Erythroblast (primary cell): ENCODE measurements at places on chromosomes 3 and 15.

- peak; percentile 27 for DNase-seq
Measured at GRCh38 chr3:27633224-27633545, 88.9 kb downstream of the EOMES start.

DNA sequence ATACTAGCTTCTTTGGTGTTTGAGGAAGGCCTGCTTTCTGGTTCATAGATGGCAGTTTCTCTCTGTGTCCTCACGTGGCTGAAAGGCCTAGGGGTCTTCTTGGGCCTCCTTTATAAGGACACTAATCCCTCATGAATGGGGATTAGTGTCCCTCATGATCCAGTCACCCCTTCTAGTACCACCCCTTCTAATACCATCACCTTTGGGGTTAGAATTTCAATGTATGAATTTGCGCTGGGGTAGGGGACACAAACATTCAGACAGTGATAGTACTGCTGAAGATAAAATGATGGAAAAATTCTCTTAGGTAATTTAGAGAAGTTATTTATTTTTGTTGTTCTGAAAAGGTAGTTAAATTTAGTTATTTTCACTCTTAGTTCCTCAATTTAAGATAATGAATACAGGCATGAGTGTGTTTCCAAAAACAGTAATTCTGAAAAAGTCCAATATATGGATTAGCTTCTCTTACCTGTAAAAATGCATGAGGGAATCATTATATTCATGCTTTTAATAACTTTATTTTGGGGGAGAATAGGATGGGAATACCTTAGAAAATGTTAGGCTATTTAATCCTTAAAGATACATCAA is 103.6 kb downstream of the FNDC3B start:
- no peak for DNase-seq

- DNase-seq: no peak
Measured at GRCh38 chr3:152754303-152754702, 80.6 kb upstream of the P2RY1 start.

- DNase-seq: peak; percentile 45
Measured at GRCh38 chr3:158649791-158650190, 5.5 kb downstream of the GFM1 start.

- DNase-seq: no peak
Measured at GRCh38 chr3:23663661-23664186, 142.0 kb upstream of the UBE2E1 start.

DNA sequence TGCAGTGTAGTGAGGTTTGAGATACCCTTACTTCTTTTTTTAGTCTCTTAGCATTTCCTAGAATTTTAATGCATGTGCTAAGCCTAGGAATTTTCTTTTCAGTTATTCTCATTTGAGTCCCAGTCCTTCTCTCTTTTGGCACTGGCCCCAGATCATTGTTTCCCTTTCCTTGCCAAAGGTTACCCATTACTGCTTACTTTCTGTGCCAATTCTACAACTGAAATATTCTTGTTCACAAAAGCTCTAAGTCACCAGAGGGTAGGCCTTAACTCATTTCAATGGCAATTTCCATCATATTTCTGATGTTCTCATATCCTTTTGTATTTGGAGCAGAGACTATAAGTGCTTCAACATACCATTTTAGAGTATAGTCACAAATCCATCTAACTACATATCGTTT is 199.6 kb upstream of the CBLB start:
- no peak for DNase-seq

DNA sequence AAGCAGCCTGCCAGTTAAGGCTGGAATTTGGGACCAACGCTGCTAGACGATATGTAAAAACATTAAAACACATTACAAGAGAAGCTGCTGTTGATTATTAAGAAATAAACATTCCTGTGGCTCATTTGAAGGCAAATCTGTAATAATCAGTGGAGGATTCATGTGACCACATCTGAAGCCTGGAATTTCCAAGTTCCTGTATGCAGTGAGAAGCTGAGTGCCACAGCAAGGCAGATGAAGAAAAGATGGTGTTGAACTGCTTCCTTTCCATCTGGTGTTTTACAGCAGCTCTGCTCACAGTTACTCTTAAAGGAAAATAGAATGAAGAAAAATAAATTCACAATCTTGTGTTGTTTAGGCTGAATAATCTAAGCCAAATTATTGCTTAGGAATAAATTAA is 139.3 kb upstream of the ROBO2 start:
- no peak for DNase-seq

GRCh38 chr3:113516115-113516505 is 1.2 kb upstream of the SPICE1 start:
- peak; percentile 33 for DNase-seq

DNA sequence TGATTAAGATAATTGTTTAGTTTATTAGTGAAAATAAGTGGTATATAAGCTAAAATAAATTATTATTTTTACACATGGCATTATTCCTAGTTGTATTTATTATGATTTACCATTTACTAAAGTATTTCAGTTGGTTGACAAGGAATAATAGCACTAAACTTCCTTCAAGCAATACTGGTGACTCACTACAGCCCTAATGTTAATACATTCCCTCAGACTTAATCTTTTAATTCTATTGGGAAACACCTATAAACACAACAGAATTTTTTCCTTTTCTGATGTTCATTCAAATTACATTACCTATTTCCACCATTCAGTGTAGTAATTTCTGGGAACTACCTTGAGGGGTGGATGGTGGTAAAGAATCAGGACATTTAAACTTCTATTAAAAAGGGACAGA is 264.0 kb downstream of the TIGIT start:
- DNase-seq: no peak

DNA sequence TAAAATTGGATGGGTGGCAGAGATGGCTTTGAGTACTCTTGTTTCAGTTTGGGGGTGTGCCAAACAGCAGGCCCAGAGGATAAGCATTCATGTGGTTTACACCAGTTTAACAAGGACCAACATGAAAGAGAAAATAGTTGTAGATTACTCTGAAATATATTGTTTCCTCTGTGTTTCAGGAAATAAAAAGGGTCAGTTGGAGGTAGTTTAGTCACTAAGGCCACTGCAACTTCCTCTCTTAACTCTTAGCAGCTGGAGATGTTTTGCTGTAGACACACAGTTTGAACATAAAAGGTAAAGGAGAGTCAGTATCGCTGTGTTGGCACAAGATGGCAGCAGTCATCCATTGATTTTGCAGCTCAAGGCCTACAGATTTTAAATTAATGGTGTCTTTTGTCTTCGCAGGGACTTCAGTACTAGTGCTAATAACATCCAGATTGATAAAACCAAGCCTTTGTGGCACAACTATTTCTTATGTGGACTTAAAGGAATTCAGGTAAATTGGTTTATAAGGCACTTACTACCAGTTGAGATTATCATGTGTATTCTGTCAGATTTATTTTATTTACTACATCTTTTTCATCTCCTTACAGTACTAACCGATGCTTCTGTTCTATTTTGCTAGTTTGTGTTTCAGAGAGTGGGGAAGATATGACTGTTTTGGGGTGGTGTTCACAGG is 65.5 kb downstream of the GALK2 start:
- DNase-seq: peak; percentile 71

DNA sequence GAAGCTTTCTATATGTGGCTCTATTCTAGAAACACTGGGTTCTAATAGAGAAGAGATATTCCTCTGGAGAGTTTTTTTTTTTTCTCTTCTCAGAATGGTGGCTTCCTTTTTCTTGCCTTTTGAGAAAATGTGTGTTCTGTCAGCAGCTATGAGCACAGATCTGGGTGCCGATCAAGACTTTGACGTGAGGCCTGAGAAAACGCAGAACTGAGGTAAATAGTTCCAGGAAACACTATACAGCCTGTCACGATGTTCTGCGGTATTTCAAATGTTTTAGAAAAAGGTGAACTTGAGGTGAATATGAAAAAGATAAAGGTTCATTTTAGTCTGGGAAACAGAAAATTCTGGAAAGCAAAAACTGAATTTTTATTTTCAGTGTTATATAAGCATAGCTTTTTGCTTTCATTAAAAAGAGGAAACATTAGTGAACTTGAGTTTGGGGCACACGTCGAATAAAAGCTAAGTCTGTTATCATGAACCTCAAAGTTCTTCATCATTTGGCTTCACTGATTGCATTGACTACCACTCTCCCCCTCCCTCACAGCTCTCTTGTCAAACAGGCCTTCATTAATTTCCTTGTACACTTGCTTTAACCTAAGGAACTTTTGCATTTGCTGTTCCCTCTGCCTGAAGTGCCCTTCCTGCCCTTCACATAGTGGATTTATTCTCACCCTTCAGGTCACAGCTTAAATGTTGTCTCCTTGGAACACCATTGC is 265.1 kb downstream of the NFKBIZ start:
- no peak for DNase-seq

DNA sequence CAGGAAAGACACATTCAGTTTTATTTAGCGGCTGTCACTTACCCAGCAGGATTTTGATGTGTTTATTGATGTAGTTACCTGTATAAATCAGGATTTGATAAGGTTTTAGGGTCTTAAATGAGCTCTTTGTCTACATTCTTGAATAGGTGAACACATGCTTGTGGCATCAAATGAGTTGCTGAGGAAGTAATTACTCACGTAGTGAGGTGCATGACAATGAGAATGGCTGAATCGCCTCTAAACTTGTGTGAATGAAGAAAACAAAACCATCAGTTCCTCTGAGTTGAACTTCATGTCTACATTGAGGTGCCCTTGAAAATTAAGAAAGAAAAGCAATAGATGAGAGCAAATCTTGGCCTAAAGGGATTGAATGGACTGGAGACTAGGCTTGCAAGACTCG is 245.6 kb upstream of the SATB1 start:
- no peak for DNase-seq

DNA sequence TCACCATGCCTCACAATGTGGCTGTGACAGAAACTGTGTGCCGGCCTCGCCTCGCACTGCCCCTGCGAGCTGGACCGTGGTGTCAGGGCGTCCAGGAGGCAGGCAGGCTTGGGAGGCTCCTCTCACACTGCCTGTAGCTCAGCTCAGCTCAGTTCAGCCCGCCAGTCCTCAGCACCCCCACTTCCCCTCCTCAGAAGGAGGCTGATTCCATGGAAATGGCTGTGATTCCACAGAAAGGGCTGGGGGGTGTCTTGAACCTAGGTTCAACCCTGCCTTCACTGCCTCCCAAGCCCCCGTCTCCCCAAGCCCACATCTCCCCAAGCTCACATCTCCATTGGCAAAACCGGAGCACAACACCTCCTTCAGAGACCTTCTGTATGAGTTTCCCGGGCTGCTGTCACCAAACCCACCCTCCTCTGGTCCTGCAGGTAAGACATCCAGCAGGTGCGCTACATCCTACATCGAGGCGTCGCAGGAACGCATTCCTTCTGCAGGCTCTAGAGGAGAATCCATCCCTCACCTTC is 94.0 kb downstream of the OCA2 start:
- no peak for DNase-seq

- DNase-seq: no peak
Measured at GRCh38 chr3:190718097-190718496, 144.4 kb downstream of the GMNC start.

DNA sequence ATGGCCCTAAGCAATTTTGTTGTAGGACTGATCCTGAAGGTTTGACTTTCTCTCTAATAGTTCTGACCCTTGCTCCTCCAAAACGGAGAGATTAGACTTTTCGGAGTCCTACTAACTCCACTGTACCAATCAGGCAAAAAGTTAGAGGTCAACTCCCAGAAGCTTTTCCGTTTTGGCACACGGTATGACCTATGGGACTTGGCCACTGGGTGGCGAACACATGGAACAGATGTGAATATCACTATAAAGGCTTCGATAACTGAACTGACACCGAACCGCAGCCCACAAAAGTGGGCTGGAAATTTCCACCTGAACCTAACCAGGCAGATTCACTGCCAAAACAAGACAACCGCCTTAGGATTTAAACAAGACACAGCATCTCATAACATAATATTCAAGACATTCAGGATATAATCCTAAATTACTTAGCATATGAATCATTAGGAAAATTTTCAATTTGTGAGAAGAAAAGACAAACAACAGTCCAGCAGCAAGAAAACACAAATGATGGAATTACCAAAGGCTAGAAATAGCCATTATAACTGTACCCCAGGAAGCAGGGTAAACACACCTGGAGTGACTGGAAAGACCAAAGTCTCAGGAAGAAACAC is 12.2 kb upstream of the TM2D3 start:
- peak; percentile 10 for DNase-seq

GRCh38 chr3:196274585-196274984 is 12.9 kb downstream of the PCYT1A start:
- DNase-seq: peak; percentile 94

GRCh38 chr15:42163947-42164550 is 7.6 kb upstream of the PLA2G4F start:
- DNase-seq: no peak

DNA sequence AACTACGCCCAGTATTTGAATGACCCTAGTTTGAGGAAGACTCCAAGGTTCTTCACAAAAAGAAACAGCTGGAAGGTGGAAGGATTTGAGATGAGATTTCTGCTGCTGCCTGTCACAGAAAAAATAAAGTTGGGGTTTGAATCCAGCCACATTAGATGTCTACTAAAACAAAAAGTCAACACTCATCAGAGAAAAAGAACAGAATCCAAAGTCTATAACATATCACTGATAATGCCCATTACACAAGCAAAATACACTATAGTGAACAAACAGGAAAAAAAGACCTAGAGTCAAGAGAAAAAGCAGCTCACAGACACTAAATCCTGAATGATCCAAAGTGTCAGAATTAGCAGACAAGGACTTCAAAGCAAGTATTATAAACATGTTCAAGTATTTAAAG is 56.0 kb downstream of the RFX7 start:
- no peak for DNase-seq

GRCh38 chr3:120824613-120825012 is 82.1 kb downstream of the GTF2E1 start:
- DNase-seq: no peak

GRCh38 chr3:113769551-113769950 is 22.7 kb downstream of the ATP6V1A start:
- no peak for DNase-seq

DNA sequence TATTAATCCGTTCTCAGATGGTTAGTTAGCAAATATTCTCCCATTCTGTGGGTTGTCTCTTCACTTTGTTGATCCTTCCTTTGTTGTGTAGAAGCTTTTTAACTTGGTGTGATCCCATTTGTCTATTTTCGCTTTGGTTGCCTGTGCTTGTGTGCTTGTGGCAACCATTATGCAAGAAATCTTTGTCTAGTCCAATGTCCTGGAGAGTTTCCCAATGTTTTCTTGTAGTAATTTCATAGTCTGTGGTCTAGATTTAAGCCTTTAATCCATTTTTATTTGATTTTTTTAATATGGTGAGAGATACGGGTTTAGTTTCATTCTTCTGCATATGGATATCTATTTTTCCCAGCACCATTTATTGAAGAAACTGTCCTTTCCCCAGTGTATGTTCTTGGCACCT is 59.8 kb downstream of the RASA2 start:
- DNase-seq: no peak

GRCh38 chr3:99614768-99615167 is 23.6 kb upstream of the COL8A1 start:
- no peak for DNase-seq

- peak; percentile 6 for DNase-seq
Measured at GRCh38 chr15:55268176-55268695, 21.4 kb downstream of the RAB27A start.
